AG09309 (cell line): ENCODE measurements at places on chromosomes 11 and 22.

DNA sequence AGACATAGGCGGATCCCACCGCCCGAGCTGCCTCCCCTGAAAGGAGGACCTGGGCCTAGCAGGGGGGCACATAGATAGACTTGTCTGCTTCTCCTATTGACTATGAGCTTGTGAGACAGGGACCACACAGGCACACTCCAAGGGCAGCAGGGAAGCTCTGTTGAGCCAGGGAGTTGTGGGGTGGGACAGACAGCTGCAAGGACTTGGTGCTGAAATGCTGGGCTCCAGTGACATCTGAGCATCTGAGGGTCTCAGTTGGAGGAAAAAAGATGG is 53.4 kb upstream of the ANO1 start:
- DNase-seq, result no peak

- no peak for DNase-seq
Measured at GRCh38 chr11:1695548-1696108, 1.4 kb upstream of the KRTAP5-6 start.

DNA sequence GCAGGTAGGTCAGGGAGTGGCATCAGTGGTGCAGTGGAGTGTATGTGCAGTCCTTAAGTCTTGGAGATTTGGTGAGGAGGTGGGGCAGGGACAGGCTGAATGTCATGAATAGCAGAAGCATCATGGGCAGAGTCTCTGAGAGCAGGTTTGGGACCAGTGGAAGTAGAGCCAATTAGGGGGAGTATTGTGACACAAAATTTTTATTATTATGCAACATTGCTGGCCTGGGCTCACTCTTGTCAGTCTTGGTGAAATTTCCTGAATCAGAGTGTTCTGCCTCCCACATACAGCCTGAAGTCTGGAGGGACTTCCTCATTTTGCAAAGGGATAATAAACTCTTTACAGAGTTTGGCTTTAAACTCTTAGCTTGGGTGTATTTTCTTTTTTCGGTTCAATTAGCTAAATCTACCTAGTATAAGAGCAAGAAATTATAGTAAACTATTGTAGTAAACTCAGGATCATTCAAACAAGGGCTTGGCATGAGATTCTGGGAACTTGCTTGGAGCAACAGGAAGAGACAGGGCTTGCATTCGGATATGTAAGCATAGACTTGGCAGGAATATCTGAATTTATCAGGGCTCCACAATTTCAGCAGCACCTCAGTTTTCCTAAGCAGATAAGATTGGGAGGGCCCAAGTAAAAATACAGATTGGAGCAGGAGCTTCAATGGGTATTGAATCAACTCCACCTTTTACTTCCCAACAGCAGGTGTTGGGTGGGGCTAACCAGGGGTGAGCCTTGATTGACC is 67.7 kb downstream of the FDX1 start:
- no peak for DNase-seq

- DNase-seq, result no peak
Measured at GRCh38 chr11:35377262-35377661, 42.1 kb downstream of the SLC1A2 start.

GRCh38 chr11:15142838-15143237 is 28.1 kb downstream of the INSC start:
- DNase-seq, result no peak

DNA sequence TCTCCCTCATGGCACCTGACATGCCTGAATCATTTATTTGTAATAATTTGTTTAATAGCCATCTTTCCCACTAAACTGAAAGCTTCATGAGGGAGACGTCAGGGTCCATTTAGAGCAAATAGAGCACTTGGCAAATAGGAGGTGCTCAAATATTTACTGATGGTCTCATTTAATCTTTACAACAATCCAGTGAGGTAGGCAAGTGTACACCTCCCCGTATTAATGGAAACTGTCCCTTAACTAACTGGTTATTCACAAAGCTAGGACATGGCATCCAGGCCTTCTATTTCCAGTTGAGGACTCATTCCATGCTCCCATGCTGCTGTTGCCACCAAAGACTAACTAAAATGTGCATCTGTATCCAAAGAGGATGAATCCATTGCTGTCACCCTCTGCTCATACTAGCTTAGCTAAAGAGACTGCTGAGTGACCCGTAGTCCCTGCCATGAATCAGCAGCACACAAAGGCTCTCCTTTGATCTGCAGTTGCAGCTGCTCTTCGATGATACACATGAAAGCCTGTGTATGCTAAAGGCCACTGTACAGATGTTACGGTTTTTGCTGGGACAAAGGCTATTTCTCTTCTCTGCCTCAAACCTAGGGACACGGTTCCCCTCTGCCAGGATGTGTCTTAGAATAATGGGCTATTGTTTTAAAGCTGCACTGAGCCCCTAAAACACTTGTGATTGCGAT is 82.6 kb downstream of the RAB30 start:
- DNase-seq, result no peak

DNA sequence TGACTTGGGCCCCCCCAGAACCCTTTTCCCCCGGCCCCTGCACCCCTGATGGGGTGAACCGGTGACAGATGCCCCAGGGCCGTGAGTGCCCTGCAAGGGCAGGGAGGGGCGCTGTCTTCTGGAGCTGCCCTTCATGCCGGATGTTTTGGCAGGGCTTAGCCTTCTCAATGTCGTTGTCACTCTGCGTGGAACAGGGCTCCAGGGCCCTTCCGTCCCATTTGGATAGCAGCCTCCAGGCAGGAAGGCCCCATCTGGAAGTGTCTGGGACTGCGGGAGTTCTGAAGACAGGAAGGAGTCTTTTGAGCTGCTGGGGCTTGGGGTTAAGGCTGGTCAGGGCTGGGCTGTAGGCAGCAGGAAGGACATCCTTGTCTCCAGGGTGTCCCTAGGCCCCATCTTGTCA is 4.6 kb downstream of the FRMD8 start:
- DNase-seq, result no peak

GRCh38 chr11:6611963-6612212 is 128 bp downstream of the TAF10 start:
- no peak for DNase-seq

- DNase-seq, result no peak
Measured at GRCh38 chr22:20237480-20238440, 30.4 kb downstream of the RTN4R start.

DNA sequence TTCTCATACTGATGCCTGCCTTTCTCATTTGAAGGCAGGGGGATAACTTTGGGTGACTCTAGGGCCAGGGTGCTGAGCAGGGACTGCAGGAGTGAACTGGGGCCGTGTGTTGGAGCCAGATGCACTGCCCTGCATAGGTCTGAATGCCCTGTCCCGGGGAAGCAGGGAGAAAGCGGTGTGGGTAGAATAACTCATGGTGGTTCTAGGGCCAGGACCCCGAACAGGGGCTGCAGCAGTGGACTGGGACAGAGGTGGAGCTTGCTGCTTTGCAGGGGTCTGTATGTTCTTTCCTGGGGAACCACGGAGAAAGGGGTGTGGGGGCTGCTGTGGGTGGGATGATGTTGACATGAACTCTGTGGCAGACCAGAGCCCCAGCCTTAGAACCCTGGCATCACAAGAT is 52.9 kb downstream of the GAB4 start:
- no peak for DNase-seq

DNA sequence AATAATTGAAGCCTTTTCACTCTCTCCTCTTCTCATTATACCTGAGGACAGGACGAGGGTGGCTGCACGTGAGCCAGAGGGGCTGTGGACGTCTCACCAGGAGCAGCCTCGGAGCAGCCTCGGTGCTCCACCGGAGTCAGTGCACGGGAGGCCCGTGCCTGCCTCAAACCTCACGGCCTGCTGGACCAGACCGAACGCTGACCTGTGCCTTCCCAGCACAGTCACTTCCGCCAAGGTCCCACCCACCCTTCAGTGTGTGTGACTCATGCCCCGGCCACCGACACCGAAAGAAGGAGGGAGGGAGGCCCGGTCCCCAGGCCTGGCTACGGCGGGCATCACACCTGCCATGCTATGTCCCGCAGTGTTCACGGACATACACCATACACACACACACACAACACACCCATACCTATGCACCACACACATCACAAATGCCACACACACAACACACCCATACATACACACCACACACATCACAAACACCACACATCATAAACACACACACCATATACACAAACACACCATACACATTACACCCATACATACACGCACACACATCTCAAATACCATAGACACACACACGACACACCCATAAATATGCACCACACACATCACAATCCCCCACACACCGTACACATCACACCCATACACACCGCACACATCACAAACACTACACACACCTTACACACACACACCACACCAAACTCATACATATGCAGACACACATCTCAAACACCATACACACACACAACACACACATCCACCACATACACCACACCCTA is 1506.5 kb downstream of the TBC1D22A start:
- DNase-seq, result no peak

- DNase-seq, result no peak
Measured at GRCh38 chr11:113436672-113437252, 38.4 kb downstream of the DRD2 start.

DNA sequence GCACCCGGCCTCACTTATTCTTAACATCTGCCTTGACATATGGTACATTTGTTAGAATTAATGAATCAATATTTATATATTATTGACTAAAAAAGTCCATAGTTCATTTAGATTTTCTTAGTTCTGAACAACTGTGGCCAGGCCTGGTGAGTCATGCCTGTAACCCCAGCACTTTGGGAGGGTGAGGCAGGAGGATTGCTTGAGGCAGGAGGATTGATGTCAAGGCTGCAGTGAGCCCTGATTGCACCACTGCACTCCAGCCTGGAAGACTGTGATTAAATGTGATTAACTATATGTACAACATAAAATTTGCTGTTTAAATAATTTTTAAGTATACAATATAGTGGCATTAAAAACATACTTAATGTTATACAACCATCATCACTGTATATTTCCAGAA is 5.6 kb downstream of the UVRAG start:
- no peak for DNase-seq
